ENCODE measurements at places on chromosomes 7 and 10.

DNA sequence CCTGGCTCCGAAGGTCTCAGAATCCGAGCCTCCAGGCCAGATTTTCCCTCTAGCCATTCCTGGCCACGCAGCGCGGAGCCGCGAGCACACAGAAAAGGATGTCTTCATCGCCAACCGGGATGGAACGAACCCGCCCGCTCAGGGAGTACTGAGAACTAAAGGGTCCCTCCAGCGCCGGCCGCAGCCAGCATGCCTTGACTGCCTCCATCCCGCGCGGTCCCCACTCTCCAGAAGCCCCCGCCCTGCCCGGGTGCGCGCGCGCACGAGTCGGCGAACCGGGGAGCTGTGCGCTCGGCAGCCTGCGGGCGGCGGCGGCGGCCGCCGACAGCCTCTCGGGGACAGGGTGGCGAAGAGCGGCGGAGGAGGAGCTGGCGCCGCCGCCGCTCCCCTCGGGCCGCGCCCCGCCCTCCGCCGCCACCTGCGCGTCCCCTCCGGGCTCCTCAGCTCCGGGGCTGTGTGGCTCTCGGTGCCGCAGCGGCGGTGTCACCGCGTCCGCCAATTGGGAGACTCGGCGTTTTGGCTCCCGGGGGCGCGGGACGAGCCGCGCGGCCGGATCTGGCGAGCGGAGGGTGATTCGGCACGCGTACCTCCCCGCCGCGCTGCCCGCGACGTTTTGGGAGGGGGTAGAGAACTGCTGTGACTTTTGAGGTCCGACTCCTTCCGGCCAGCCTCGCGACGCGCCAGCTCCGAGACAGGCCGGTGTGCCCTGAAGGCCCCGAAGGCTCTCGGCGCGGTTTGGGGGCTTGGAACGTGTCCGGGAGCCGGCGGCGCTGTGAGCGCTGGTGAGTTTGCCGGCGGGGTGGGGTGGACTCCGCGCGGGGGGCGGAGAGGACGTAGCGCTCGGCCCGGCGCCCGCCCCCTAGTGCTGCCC is 453 bp upstream of the GALNT17 start:
- peak; percentile 57 for DNase-seq

GRCh38 chr10:22606164-22606614 is 108.2 kb downstream of the PIP4K2A start:
- no peak for DNase-seq

DNA sequence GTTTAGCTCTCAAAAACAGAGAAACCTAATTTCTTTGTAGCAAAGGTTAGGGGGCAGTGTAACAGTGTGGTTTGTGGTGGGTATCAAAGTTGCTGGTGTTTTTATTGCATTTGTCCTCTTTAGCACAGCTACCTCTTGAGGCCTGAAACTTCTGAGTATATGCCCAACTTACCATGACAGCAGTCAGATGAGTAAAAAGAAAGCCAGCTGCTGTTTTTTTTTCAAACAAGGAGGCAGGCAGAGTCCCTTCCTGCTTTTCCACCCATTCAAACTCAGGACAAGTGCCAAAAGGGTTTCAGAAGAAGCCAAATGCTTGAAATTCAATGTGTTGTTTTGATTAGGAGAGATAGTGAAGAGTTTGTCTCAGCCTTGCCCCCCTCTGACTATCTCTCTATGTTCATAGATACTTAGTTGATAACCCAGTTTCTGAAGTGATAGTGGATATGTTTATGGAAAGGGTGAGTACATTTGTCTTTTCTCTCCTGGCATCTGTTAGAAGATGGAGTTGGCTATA is 23.1 kb downstream of the GBF1 start:
- no peak for DNase-seq

GRCh38 chr7:77685233-77685632 is 11.0 kb upstream of the RSBN1L start:
- no peak for DNase-seq

- no peak for DNase-seq
Observed at GRCh38 chr7:150511048-150511447, 3.6 kb upstream of the GIMAP7 start.
